ENCODE measurements at places on chromosomes 2 and 18.

DNA sequence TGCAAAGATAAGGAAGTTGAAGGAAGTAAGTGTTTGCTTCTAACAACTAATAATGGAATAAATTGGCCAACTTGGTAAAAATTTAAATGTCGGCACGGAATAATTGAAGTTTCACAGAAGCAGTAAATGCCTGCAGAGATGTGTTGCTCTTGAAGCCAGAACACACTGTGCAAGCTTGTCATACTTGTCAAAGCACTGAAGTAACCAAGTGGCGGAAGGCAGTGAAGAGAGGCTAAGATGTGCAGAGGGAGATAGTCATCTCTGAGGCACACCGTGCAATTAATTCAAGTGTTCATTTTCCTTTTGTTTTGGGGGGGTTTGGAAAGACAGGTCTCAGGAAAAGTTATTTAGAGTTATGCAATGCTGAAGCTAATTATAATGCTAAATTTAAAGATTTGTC lies 5.2 kb downstream of the DCDC2C start:
- DNase-seq = no peak

- no peak for DNase-seq
Observed at GRCh38 chr2:192885569-192886160, 690.9 kb upstream of the TMEFF2 start.

DNA sequence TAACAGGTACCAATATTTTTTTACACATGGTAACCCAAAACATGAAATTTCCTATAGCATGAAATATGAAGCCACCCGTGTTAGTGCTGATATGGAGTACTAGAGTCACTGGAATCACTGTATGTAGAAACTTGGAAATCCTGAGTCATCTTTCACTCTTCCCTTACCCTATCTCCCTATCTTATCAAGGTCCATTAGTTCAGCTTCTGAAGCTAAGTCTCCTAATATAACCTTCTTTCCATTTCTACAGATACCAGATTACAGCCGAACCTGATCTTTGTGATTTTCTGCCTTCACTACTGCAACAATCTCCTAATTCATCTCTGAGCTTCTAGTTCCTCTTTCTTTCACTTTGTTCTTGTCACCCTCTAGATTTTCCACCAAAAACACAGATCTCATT lies 59.0 kb downstream of the SEPTIN10 start:
- DNase-seq = no peak

- DNase-seq = peak; percentile 41
Observed at GRCh38 chr18:5543036-5543680, 639 bp downstream of the EPB41L3 start.

GRCh38 chr18:40897884-40898283 lies 1057.2 kb upstream of the PIK3C3 start:
- no peak for DNase-seq

- peak; percentile 66 for DNase-seq
Observed at GRCh38 chr2:75560768-75561565, at the start of gene EVA1A. TSS of gene EVA1A (minus strand) at chr2:75560939. CDS start at chr2:75518140, 42,799 bp downstream.

- no peak for DNase-seq
Observed at GRCh38 chr2:84643991-84644390, 127.7 kb downstream of the DNAH6 start.

GRCh38 chr2:237877576-237878307 lies 18.3 kb downstream of the RAMP1 start:
- no peak for DNase-seq

GRCh38 chr2:74009577-74009976 lies 24.9 kb downstream of the TET3 start:
- peak; percentile 51 for DNase-seq

GRCh38 chr2:217998926-217999594 lies 3.7 kb downstream of the TNS1 start:
- no peak for DNase-seq

DNA sequence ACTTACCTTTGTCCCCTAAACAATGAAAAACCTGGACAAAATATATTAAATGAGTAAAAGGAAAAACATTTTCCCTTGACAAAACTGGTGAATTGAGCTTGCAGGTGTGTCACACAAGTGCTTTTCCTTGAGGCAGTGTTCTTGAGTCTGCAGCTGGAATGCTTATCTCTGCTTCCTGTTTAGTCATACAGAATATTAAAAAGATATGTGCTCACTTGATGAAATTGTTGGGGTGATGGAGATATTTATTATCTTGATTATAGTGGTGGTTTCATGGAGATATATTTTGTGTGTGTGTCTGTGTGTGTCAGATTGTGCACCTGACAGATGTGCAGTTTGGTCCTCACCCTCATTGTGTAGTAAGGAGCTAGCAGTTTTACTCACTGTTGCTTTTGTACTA lies 3.3 kb downstream of the TAF1B start:
- DNase-seq = no peak

DNA sequence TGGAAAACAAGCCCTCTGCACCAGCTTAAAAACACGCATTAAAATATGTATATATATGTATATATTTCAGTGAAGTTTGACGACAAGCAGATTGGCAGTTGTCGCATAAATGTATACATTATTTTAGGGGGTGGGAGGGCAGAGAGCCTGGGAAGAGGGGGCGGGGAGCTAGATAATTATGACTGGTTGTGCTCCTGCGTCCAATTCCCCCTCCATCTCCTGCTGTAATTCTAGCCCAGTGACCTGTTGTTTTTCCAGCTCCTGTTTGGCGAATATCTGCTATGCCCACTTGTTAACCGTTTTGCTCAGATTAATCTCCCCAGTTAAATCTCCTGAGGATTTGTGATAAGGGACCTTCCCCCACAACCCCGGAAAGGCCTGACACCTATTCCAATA lies 656 bp downstream of the UNC80 start:
- peak; percentile 9 for DNase-seq

- DNase-seq = no peak
Observed at GRCh38 chr18:63843008-63843407, 44.5 kb upstream of the SERPINB2 start.

- no peak for DNase-seq
Observed at GRCh38 chr18:14767474-14767873, 19.5 kb downstream of the ANKRD30B start.

GRCh38 chr2:19937004-19937403 lies 35.2 kb upstream of the TTC32 start:
- peak; percentile 5 for DNase-seq

GRCh38 chr2:44778221-44778654 lies 163.3 kb upstream of the SIX3 start:
- peak; percentile 16 for DNase-seq

- DNase-seq = peak; percentile 56
Observed at GRCh38 chr2:223727562-223727961, 109.8 kb downstream of the AP1S3 start.

DNA sequence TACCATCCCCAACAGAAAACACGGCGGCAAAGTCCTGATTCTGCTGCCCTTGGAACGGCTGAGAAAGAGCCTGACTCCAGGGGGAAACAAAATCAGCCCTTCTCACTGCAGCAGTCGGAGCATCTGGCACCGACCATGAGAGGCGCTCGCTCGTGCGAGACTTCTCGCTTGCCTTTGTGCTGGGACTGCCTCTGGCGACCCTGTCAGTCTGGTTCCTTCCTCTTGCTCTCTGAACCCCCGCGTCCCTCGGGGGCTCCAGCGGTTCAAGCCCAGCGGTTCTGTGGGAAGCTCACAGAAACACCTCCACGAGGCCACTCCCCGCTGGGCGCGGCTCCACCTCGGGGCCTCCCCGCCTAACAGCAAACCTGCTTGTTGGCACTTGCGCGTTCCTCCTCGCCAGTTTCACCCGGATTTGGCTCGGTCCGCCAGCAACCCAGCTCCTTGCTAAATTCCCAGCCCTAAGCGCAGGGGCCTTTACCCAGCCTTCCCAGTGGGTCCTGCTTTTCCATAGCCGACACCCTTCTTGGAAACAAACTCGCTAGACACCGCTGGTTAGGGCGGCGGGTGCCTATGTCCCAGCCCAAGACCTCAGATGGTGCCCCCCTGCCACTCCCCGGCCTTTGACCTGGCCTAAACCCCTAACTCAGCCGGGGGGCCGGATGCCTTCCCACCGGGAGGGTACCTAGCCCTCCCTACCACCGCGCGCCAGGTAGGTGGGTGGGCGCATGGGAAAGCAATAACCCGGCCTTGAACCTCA lies 2.2 kb downstream of the RND3 start:
- DNase-seq = peak; percentile 88

- peak; percentile 10 for DNase-seq
Observed at GRCh38 chr18:76260941-76261472, 234.0 kb downstream of the ZNF516 start.

DNA sequence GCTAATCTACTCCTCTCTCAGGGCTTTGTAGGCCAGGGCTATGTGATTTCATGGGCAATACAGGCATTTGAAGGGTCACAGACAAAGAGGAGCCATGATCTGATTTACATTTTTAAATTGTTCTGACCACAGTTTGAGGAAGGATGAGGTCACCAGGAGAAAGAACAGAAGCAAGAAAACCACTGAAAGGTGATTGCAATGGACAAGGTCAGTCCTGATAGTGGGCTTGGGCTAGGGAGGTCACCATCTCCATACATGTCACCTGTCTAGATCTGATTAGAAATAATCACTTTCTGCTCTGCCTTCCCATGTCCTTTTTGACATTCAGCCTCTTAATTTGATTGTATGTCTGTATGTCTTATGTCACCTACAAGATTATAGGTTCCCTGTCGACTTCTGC lies 248.9 kb upstream of the CWC22 start:
- DNase-seq = no peak

DNA sequence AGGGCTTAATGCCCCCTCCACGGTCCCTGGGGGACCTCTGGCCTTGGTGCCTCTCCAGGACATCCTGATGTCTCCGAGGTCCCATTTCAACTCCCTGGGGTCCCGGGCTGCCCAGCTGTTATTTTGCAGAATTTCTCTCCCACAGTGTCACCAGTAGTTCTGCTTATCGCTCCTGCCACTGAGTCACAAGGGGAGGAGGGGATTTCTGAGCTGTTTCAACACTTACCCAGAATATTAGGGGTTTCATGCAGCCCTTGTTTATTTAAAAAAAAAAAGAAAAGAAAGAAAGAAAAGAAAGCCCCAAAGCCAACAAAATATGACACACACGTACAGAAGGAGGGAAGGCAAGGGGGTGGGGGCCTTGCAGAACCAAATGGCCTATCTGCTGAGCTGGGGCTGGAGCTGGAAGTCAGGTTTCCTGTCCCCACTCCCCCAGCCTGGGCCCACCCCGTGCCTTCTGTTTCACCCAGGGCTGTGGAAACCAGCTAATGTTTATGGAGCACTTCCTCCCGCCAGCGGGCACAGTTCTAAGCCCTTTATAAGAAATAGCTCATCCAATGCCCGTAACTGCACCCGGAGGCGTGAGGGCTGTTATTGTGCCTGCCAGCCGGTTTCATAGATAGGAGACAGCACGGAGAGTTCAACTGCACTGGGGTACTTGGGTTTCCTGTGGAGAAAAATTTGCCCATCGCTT lies 8.4 kb upstream of the ARID5A start:
- DNase-seq = peak; percentile 73

GRCh38 chr2:15809404-15809803 lies 130.9 kb upstream of the MYCN start:
- no peak for DNase-seq

DNA sequence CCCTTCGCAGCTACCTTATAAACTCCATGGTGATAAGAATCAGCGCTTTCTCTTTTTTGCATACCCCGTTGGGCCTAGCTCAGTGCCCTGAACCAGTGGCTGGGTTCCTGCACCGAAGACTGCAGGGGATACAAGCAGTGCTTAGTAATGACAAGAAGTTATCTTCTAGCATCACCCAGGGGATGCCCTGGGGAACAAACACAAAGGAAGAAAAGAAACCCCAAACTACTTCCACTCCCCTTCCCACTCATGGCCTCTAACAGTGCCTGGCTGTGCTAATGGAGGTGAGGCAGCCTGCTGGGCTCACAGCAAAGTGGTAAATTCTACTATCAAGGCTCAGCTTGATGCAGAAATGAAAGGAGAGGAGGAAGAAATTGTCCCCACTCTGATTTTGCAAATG lies 314.7 kb downstream of the TXNL1 start:
- DNase-seq = no peak

GRCh38 chr18:27856820-27857219 lies 320.1 kb downstream of the CDH2 start:
- no peak for DNase-seq

GRCh38 chr18:44841221-44841620 lies 160.5 kb downstream of the SETBP1 start:
- no peak for DNase-seq

DNA sequence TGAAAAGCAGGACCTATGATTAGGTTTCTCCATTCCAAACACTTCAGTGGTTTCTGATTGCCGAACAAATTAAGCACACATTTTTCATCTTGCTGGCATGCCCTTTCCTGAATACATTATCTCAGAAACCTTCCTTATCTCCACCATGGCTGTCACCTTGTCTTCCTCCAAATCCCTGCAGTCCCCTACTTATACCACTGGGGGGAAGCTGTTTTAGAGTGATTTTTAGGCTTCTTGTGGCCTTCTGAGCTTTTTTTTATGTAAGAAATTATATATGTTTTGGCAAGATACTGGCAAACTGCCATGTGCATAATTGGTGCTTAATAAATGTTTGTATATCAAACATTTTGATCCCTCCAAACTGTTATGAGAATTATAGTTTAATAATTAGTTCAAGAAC lies 229.2 kb downstream of the MYT1L start:
- DNase-seq = no peak

DNA sequence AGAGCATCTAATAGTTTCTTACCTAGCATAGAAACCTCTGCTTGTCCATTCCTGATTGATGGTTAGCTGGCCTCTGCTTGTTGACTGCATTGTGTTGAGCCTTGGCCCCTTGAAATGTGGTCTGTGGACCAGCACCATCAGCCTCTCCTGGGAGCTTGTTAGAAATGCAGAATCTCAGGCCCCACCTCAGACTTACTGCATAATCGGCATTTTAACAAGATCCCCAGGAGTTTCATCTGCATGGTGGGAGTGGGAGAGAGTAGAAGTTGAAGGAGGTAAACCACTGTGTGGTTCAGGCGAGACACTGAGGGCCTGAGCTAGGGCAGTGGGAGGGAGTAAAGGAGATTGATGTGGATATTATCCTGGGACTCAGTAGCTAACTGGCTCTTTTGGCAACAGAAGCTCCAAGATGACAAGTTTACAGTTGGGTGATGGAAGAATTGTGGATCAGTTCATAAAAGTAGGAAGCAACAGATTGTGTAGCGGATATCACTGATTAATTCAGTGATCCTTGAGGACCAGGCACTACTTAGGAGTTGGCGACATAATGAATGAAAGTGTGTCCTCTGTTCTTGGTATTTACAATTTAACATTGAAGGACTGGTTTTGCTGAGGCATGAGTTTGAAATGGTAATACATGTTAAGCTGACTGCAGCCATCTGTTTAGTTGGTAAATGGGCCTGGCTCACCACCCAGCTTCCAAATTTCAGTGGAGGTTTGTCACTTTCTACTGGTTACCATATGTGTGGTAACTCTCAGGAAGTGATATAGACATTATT lies 20.9 kb downstream of the PHLPP1 start:
- DNase-seq = no peak

DNA sequence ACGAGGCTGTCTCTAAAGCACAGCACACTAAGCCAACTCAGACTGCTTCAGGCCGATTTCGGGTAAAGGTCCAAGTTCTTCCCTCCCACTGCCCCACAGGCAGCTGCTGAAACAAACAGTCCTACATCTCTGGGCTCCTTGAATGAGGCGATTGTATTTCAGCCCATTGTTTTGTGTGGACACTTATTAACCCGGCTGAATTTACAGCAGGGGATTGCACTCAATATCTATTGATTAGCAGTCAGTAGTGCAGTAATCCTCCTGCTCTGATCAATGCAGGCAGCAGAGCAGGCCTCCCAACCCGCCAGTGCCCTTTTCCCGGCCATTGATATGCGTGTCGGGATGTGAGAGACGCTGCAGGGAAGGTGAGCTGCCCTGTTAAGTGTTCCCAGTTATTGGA lies 330.1 kb downstream of the CMPK2 start:
- DNase-seq = no peak
